ENCODE measurements at places on chromosomes 16 and 17.

- no peak for DNase-seq
These were observed 127.8 kb upstream of the PMFBP1 start for GRCh38 chr16:72299684-72300243.

DNA sequence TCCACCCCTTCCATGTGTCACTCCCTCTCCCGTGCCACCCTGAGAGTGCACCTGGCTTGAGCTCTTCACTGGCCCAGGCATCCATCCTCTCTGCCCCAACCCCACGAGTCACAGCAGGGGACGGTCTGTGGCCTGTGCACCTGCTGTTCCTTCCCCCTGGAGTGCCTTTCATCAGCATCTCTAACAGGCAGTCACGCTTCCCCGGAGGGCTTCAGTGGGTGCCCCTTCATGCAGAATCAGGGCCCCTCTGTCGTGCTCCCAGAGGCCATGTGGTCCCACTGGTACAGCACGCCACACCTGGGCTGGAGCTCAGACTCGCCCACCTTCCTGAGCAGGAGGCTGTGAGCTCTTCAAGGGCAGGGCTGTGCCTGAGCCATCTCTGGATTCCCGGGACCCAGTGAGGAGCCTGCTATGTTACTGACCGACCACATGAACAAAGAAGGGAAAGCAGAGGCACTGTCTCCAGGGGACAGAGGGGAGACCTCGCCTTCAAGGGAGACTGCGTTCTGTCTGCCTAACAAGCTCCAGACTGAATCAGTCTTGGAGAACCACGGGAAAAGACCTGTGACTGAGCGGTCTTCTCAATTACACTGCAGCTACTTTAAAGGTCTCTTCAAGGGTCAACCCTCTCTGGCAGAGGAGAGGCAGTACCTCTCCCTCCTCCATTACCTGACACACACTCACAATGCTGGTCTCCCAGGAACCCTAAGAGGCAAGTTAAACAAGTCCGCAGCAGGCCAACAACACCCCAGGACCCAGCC, 78.8 kb upstream of the DOC2B start:
- no peak for DNase-seq

DNA sequence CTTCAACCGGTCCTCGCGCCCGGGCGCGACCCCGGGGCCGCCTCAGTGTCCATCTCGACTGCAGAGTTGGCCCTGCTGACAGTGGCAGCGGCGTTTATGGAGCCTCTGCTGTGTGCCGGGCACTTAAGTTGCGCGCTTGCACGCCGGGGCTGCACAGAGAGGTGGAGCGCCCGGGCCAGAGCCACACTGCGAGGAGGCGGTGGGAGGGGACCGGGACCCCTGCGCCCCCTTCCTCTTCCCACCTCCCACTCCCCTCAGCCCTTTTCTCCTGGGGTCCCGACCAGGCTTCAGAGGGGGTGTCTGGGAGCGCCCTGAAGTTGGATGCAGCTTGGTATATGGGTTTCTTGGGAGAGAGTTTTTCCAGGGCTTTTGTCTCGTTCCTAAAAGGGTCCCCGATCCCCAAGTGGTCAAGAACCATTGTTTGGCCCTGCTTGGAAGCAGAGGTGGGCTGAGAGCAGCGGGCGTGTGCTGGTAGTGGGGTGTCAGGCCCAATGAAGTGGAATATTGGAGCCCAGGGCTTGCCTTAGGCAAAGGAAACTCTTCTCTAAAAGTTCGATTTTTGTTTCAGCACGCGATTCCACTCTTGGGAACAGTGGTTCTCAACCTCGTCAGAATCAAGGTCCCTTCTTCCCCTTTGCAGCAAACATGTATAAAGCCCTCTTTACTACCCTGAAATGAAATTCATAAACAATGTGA, 605 bp downstream of the MRTFB start:
- no peak for DNase-seq

GRCh38 chr17:60128171-60128859, 21.5 kb upstream of the CA4 start:
- no peak for DNase-seq

- DNase-seq: no peak
These were observed 3.8 kb upstream of the TLCD2 start for GRCh38 chr17:1713878-1714426.

- no peak for DNase-seq
These were observed 2.6 kb downstream of the OVCA2 start for GRCh38 chr17:2044263-2044894.

GRCh38 chr16:9821331-9821730, 360.9 kb downstream of the GRIN2A start:
- DNase-seq: no peak

- no peak for DNase-seq
These were observed 215.1 kb downstream of the RBFOX1 start for GRCh38 chr16:7547736-7548135.

GRCh38 chr17:60151355-60151754, 1.6 kb downstream of the CA4 start:
- DNase-seq: no peak

- DNase-seq: no peak
These were observed 117.4 kb downstream of the DNAH3 start for GRCh38 chr16:21033264-21033663.

GRCh38 chr16:84326545-84326944, 31.9 kb downstream of the WFDC1 start:
- no peak for DNase-seq

GRCh38 chr16:68374246-68374805, 63.5 kb downstream of the PRMT7 start:
- DNase-seq: no peak

GRCh38 chr16:30778549-30779244, 8.3 kb downstream of the ZNF629 start:
- no peak for DNase-seq

- no peak for DNase-seq
These were observed 723 bp downstream of the NTHL1 start for GRCh38 chr16:2046893-2047329.

DNA sequence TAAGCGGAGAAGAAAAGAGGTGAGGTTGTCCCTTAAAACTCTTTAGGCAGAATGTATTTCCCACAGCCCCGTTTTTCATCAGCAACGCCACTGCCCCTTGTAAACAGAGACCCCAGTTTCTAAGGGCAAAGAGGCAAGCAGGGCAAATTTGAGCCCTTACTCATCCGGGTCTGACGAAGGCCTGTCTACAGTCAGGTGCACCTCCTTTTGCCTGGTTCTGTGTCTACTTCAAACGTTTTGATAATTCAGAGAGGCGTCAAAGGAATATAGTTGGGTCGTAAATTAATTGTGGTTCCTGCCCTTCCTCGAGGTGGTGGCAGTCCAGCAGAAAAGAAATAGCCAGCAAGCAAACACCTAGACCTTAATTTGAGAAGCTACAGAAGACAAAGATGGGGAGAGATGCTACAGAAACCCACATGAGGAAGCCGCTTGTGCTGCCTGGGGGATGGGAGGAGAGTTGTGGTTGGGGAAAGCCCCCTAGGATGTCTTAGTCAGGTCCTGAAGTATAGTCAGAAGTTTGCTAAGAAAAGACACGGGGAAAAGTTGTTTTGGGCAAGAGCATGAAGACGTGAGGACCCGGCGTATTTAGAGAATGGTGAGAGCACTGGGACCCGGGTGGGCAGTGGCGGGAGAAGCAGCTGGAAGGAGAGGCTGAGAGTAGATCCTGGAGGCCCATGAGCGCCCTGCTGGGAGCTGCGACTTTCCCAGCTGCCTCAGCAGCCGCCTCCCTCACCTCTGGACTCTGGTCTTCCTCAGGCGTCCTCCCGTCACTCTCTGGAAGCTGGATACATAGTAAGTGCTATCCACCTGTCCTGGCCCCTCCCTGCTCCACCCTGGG, 2.4 kb downstream of the FBRS start:
- no peak for DNase-seq

- no peak for DNase-seq
These were observed 3.5 kb upstream of the RPRML start for GRCh38 chr17:46982577-46982976.

DNA sequence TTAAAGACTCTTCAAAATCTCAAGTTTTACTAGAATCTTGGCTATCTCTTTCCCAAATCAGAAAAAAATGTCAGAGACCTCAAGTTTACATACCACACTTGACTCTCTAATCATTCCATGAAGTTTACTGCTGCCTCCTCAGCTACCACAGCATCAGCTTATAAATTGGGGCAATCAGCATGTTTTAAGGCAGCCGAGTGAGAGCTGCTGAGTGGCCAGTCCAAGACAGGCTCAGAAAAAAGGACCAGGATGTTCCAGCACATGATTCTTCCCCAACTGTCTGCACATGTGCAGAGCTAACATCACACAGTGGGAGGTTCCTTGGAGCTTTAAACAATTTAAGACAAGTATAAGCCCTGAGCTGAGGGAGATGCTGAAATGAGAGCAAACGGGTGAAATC, 140.6 kb upstream of the NUDT7 start:
- no peak for DNase-seq

- no peak for DNase-seq
These were observed 13.5 kb upstream of the COG1 start for GRCh38 chr17:73179387-73179786.
